Activated naive CD4-positive, alpha-beta T cell treated with anti-CD3 and anti-CD28 coated beads for 36 hours (primary cell): ENCODE measurements at places on chromosomes 16 and 17.

DNA sequence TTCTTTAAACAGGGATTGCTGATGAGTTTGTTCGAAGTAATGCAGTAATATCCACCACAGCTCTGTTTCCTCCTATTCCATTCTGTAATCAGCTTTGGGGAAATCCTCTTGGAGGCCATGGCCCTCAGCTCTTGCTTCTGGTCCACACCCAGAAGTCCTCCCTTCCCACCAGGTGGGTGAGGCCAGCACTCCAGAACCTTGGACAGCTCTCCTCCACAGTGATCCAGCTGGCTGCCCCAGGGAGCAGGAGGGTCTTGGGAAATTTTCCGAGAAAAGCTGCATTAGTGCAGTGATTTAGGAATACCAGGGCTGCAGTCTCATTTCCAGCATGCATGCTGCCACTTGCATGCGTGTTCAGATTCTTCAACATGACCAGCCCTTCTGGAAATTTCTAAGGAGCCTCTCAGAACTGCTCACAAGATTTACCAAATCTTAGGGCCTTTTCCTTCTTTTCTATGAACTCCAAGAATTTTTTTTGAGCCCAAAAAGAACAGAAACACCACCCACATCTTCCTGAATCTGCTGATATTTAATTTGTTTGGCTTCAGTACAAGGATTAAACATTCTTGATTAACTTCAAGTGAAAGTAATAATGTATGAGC, 4.2 kb downstream of the SMPD3 start:
- DNase-seq: peak; percentile 43

DNA sequence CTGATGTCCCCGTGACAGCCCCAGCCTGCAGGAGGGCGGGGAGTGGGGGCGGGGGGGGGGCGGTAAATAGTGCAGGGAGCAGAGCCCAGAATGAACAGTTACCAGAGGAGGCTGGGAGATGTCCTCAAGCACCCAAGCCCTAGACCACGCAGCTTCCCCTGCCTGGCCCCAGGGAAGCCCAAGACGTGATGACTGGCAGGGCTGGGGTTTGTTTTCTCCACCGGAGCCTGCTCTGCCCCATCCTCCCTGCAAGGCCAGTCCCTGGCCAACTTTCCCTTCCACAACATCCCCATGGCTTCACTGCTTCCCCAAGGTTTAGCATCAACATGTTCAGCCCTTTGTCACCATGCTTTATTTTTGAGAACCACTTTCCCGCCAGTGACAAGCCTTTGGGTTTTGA, 1.4 kb upstream of the BEAN1 start:
- DNase-seq: no peak

DNA sequence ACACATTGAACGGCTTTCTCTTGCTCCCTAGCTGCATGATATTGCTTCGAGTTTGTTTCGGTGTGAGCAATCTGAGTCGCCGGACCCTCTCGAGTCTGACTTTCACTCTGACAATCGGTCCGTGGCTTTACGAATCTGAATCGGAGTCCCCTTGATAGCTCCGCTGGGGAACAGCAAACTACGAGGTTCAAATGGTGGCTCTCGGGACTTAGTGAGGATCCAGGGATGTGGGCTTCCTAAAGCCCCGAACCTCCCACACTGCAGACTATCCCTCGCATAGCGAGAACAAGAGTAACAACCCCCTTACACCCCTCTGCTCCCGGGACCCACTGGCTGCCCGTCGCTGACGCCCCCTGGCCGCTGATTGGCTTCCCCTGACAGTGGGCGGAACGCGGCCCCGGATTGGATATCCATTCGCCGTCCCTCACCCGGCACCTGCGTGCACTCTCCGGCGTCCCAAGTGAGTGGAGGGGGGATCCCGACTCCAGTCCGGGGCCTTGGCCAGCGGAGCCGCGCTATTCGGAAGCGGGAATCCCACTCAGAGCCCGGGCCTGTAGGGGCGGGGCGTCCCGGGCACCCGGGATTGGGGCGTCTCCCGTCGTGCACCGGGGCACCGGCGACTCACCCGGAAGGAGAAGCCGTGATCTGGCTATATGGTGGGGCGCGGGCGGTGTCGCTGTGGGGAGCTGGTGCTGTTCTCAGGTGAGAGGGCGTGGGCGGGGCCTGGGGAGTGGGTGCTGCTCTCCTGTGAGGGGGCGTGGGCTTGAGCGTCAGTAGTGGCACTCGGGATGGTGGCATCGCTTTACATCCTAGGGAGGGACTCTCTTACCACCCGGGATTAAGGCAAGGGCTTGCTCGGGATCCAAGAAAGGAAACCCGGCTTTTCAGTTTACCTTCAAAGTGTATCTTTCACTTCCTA, at the start of gene SNX11:
SNX11 (plus strand) TSS at position 630 of the 919 bp plus-strand sequence. CDS start 4,278 bp downstream, outside the sequence.
- peak; percentile 96 for DNase-seq

DNA sequence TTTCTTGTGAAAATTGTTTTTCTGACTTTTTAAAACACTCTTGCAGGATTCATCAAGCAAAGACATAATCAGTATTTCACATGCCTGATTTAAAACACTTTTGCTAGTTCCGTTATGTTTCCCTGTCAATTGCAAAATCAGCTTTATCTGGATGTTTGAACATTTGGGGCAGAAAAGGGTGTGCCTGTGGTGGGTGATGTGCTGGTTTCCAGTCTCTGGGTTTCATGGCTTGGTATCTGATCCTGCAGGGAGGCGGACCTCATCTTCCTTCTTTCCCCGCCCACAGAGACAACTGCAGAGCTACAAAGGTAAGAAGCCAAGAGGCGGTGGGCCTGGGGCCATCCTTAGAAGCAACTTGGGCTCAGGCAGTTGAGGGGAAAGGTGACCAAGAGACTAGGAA, 41.8 kb downstream of the NLRC5 start:
- no peak for DNase-seq

- DNase-seq: no peak
These were observed 429.8 kb downstream of the MAF start for GRCh38 chr16:79170555-79171246.

- DNase-seq: peak; percentile 74
These were observed 8.0 kb downstream of the FLYWCH1 start for GRCh38 chr16:2919511-2920255.

DNA sequence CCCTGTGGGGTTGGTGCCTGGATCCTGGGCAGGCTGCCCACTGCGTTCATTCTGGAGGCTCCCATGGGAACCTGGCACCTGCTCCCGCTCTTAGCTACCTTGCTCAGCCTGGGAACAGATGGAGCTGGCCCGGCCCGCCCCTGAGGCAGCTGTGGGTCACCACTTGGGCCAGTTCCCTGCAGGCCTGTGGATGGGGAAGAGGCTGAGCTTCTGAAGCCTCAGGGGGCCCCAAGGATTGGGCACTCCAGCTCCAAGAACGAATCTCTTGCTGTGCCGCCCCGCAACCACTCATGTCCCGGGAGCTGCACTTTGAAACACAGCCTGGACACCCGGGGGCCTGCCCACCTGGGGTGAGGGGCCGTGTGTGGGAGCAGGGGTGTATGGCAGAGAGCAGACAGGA, 37.7 kb downstream of the BAHCC1 start:
- DNase-seq: no peak

DNA sequence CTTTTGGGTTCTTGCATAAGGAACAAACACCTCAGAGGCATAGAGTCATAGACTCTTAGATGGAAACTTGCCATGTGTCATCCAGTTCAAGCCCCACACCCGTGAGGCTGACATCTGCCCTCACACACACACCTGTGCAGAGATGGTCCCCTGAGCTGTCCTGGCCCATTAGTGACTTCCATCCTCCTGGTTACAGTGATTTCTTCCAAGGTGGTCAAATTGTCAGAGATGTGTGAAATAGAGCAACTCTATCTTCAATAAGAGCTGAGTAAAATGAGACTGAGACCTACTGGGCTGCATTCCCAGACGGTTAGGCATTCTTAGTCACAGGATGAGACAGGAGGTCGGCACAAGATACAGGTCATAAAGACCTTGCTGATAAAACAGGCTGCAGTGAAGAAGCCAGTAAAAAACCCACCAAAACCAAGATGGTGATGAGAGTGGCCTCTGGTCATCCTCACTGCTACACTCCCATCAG, 342.2 kb upstream of the TNRC6C start:
- no peak for DNase-seq

GRCh38 chr17:19247473-19247872, 10.3 kb downstream of the EPN2 start:
- DNase-seq: no peak

DNA sequence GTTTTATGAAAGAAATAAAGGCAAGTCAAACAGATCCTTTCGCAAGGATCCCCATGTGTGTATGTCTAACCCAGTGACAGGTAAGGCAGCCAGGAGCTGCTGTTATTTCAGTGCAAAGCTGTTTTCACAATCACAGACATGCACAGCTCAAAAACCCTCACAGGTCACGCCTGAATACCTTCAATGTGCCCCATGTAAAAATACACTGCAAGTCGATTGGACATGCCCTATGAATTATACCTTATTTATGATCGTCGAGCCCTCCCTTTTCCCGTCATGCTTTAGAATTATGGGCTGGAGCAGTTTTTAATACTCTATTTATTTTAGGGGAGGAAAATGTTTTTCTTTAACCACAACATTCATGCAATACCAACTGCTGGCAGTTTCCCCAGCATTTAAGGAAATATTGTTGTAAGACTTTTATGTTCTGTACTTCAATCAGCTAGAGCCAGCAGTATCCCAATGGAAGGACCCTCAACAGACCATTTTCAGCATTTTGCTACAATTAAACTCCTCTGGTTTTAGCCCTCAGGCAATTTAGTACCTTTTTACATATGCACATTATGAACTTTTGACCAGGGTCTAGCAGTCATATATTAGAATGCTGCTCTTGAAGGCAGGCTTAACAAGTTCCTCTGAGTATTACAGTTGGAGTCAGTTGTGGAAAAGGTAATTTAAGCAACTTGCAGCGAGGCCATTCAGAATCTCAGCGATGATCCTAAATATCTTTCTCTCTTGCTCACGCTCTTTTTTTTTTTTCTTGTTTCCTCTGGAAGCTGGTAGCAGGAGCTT, 362.2 kb downstream of the WWOX start:
- DNase-seq: no peak

GRCh38 chr17:78458736-78459335, 80.4 kb downstream of the PGS1 start:
- DNase-seq: no peak

DNA sequence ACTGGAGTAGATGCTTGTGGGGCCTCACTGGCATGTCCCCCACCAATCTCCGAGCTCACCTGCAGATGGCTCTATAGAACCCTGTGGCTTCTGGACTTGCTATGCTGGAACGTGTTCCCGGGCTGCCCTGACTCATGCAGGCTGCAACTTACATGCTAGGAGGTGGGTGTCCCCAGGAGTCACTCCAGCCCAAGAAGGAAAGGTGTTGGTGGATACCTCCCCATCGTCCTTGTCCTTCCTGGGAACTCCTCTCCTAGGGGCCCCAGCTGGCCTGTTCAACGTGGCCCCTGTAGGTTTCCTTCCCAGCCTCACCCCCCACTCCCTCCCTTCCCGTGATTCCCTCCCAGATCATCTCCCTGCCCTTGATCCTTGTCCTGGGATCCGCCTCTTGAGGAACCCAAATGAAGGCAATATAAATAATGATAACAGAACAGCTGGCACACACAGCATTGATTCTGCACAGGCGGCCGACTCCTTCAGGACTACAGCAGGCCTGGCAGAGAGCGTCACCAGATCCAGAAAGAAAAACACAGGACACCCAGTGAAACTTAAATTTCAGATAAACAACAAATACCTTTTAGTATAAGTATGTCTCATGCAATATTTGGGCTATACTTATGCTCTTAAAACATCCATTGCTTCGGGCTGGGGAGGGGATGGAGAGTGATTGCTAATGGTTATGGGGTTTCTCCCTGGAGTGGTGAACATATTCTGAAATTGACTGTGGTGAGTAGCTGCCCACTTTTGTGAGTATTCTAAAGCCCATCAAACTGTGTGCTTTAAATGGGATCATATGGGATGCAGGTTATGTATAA, 221.1 kb upstream of the GSE1 start:
- peak; percentile 3 for DNase-seq

GRCh38 chr16:19559242-19559910, 3.9 kb downstream of the VPS35L start:
- peak; percentile 22 for DNase-seq

- no peak for DNase-seq
These were observed 33.6 kb downstream of the ELAC2 start for GRCh38 chr17:12983991-12984884.

DNA sequence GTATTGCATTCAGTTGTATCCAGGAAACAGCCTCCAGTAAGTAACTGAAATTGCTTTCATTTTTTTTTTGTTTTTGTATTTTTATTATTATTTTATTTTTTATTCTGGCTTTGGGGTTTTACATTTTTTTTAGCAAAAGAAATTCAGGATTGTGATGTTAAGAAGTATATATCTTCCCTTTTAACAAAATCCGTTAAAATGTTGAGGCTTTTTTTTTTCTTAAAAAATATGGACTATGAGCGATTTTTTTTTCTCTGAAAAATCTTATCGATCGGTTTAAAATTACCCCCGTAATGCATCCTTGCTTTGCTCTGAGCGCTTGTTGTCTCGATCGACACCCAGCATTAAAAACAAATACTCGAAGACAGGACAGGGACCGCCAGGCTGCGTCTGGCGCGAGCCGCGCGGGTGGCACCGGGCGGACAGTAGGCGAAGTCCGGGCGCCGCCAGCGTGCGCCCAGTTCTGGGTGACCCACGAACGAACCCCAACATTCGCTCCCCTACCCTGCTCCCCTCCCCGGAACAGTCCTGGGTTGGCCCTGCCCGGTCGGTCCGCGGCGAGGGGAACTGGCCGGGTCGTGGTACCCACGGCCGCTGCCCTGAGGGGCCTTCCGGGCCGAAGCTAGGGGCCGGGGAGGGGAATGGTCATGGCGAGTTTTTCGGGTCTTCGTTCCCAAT, 482 bp downstream of the BAHCC1 start:
- DNase-seq: no peak

GRCh38 chr17:49180303-49180702, 30.1 kb downstream of the GNGT2 start:
- peak; percentile 77 for DNase-seq

DNA sequence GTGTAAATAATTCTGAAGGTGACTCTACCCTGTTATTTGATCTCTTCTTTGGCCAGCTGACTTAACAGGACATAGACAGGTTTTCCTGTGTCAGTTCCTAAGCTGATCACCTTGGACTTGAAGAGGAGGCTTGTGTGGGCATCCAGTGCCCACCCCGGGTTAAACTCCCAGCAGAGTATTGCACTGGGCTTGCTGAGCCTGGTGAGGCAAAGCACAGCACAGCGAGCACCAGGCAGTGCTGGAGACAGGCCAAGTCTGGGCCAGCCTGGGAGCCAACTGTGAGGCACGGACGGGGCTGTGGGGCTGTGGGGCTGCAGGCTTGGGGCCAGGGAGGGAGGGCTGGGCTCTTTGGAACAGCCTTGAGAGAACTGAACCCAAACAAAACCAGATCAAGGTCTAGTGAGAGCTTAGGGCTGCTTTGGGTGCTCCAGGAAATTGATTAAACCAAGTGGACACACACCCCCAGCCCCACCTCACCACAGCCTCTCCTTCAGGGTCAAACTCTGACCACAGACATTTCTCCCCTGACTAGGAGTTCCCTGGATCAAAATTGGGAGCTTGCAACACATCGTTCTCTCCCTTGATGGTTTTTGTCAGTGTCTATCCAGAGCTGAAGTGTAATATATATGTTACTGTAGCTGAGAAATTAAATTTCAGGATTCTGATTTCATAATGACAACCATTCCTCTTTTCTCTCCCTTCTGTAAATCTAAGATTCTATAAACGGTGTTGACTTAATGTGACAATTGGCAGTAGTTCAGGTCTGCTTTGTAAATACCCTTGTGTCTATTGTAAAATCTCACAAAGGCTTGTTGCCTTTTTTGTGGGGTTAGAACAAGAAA, 5.1 kb downstream of the STH start:
- DNase-seq: no peak

GRCh38 chr16:53915452-53916160, 211.7 kb downstream of the FTO start:
- no peak for DNase-seq
